ENCODE measurements at places on chromosomes 4 and X.

DNA sequence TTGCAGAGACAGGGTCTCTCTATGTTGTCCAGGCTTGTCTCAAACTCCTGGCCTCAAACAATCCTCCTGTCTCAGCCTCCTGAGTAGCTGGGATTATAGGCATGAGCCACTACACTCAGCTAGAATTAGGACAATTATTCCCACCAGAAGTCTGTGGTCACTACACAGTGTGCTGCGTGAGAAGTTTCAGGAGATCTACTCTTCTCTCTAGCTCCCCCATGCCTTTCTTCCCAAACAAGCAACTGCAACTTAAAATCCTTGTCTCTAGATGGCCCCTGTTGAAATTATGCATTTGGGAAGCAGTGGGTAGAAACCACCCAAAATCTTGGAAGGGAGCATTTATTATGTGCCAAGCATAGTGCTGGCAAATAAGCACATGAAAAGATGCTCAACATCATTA lies 21.1 kb upstream of the MAP7D3 start:
- no peak for DNase-seq

- no peak for DNase-seq
These were observed 79.8 kb downstream of the CCNG2 start for GRCh38 chr4:77236806-77237205.

- peak; percentile 21 for DNase-seq
These were observed 775 bp downstream of the KCTD8 start for GRCh38 chr4:44447563-44448504.

GRCh38 chr4:99383833-99384392 lies 31.4 kb upstream of the ADH1C start:
- no peak for DNase-seq

DNA sequence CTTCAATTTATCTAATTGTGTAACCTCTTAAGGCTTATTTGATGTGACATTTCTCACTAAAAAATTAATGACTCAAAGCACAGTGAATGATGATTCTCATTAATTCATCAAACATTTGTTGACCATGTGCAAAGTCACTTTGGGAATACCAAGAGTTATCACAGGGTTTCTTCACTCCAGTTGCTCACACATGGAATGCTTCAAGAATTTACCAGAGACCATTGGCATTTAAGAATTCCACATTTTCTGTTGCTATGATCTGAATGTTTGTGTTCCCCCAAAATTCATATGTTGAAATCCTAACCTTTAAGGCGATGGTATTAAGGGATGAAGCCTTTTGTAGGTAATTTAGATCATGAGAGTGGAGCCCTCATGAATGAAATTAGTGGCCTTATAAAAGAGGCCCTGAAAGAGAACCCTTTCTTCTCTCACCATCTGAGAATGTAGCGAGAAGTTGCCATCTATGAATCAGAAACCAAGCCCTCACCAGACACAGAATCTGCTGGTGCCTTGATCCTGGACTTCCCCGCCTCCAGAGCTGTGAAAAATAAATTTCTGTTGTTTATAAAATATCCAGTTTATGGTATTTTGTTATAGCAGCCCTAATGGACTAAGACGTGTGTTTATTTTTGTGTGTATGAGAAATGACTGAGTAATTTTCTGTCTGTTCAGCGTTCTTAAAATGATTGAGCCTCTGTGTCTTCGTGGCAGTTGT lies 16.4 kb upstream of the SRPX start:
- DNase-seq: no peak

DNA sequence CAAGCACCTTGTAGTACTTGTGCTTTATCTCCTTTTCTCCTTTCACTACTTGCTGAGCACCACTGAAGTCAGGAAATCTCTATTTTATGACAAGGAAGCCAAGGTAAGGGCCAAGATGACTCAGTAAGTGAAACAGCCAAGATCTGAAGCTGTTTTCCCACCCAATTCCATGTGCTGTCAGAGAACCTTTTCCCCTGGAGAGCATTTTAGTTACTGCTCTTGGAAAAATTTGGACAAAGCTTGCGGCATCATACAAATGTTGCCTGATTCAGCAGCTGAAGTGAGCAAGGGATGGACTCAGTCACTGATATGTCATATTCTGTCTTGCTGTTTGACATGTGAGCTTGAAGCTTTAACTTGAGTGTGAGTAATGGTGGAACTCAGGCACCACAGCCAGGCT lies 391.4 kb downstream of the RAB28 start:
- no peak for DNase-seq

DNA sequence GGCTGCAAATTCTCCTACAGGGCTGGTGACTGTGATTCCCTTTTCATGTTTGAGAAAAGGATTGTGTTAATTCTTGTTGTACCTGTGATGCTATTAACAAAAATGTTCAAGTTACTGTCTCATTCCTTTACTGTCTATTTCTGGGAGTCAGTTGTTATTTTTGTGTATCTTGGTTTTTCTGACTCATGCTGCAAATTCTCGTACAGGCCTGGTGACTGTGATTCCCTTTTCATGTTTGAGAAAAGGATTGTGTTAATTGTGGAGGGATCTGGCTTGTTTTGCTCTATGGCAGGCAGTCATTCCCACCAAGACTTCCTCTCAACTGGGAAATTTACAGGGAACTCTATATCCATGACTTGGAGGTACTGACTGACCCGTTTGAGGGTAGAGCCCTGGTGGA lies 693.4 kb upstream of the INTU start:
- DNase-seq: no peak

- DNase-seq: no peak
These were observed 127.9 kb upstream of the PCDH18 start for GRCh38 chr4:137660211-137660610.

DNA sequence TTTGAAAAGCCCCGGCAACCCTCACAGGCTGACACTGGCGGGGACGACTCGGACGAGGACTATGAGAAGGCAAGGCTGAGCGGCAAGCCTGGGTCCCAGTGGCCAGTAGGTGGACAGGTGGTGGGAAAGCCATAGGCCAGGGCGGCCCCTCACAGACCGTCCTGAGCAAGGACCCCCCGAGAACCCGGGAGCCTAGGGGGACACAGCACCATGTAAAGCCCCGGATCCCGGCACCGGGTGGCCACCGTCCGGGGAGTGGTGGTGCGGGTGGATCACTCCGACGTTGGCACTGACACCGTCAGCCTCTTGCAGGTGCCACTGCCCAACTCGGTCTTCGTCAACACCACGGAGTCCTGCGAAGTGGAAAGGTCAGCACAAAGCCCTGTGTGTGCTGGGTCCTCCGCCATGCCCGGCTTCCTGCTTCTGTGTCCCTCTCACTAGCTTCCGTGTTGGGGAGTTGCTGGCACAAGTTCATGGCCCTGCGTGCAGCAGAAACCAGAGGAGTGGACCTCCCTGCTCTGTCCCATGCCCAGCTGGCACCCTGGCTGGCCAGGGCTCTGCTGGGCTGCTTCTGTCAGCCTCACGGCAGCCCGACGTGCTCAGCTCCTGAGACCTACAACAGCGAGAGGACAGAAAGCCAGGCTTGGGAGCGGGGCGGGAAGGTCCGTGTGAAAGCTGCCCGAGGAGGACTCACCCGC lies 11.9 kb upstream of the ADD1 start:
- peak; percentile 16 for DNase-seq

GRCh38 chr4:28845158-28845557 lies 1875.0 kb upstream of the PCDH7 start:
- DNase-seq: no peak

- no peak for DNase-seq
These were observed 8.5 kb downstream of the TIFA start for GRCh38 chr4:112277220-112277619.

GRCh38 chr4:169566021-169566818 lies 46.2 kb downstream of the NEK1 start:
- peak; percentile 43 for DNase-seq

GRCh38 chr4:159141193-159141592 lies 38.3 kb downstream of the RAPGEF2 start:
- no peak for DNase-seq

GRCh38 chr4:92952426-92952825 lies 648.7 kb downstream of the GRID2 start:
- no peak for DNase-seq

DNA sequence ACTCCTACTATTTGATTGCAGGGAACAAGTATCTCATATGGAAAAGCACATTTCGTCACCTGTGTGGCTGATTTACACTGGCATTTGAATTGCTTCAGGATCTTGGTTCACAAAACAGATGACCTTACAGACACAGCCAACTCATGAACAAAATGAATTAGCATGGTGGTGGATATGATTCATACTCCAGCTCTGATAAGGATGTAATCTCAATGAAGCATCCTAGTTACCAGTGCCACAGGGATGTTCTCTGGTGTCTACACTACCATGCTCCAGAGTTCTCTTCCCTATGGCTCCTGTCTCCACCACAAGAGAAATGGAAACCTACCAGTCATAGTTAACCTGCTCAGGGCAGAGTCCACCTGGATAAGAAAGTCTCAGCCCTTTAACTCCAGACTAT lies 40.7 kb downstream of the TEC start:
- no peak for DNase-seq

GRCh38 chrX:134006484-134007161 lies 21.2 kb upstream of the GPC3 start:
- DNase-seq: no peak

DNA sequence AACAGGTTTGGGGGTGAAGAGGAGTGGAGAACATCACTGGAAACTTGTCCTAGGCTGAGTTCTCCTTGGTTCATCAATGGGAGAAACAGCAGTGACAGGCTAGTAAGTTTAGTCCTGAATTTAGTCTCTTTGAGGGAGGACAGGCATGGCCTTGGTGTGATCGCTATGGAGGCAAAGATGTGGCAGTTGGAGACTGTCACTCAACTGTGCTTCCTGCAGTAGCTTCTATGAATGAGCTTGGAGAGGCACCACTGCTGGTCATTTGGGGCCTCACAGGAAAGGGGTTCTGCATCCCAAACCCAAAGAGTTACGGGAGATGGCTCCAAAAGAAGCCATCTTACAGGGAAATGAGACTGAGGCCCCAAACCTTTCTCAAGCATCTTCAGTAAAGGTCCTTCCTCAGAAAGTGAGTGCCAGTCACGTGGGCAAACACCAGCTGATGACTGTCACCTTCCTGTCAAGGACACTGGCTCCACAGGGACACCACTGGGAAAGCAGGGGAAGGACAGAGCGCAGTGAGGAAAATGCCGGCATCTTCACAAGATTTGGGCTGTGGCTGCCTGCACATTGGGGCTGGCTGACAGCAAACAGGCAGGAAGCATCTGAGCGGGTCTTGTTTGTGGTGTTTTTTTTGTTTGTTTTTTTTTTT lies 7.2 kb downstream of the MRFAP1 start:
- peak; percentile 17 for DNase-seq

GRCh38 chr4:52035190-52035589 lies 2.9 kb downstream of the SGCB start:
- no peak for DNase-seq

GRCh38 chrX:44569122-44569521 lies 26.5 kb upstream of the FUNDC1 start:
- DNase-seq: no peak

DNA sequence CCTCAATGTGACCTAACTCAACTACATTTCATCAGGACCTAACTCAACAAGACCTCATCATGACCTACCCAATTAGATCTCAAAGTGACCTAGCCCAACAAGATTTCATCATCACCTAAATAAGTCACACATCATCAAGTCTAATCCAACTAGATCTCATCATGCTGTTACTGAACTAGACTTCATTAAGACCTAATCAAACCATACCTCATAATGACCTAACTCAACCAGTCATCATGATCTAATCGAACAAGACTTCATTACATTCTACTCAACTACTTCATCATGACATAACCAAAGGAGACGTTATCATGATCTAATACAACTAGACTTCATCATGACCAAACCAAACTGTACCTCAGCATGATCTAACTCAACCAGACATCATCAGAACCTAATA lies 82.8 kb downstream of the DHRSX start:
- DNase-seq: no peak

GRCh38 chrX:132677233-132677716 lies 188.4 kb upstream of the MBNL3 start:
- DNase-seq: no peak

DNA sequence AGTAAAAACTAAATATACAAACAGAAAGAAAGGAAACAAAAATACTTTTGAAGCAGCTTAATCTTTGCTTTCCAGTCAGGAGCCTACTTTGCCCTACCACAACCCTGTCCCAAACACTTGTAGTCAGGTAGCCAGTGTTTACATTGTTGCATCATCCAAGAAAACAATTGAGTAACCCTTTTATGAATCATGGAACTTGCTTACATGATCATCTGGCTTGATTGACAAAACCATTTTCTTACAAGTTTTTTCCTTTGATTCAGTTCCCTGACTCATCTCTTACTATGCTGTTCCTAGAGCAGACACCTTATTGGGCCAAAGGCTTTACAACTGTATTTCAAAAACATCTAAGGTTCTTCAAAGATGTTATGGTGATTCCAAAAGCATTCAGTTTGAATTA lies 740.1 kb downstream of the KLHL13 start:
- DNase-seq: no peak

DNA sequence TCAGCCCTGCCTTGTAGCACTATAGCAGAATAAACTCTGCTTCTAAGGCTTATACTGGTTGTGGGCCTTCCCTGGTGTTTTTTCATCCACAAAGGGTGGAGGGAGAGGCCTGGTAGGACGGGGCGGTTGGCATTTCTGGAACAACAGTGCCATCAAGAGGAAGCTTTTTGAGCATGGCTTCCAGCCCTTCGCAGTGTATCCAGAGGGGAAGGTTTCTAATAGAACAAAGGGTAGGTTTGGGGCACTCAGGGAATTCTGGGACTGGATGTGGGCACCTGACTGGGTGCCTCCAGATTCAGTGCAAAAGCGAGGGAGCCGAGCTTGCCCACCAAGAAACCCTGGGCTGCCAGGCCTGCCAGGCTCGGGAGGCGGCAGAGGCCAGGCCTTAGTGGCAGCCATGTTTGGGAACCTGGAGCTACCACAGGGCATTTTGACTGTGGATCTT lies 229.6 kb upstream of the AGTR2 start:
- DNase-seq: no peak

GRCh38 chrX:49912086-49912485 lies 10.3 kb upstream of the CLCN5 start:
- DNase-seq: no peak

- no peak for DNase-seq
These were observed 244.0 kb downstream of the CPXCR1 start for GRCh38 chrX:88990882-88991582.

DNA sequence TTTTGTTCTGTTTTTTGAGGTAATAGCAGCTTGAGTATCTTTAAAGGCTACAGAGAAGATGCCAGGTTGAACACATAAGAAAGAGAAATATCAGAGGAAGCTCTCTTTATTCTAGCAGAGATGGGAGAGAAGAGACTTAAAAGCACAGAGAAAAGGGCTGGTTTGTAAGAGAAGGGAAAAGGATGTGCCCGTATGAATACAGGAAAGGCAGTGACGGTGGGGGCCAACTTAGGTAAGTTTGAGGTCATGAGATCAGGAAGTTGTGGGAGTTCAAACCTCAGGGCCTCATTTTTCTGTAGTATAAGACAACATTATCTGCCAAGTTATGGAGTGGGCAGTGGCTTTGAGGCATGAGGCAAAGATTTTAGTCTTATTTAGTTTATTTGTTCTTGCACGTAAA lies 121.3 kb upstream of the S100G start:
- peak; percentile 57 for DNase-seq

GRCh38 chr4:112325530-112325929 lies 28.4 kb downstream of the ALPK1 start:
- no peak for DNase-seq

GRCh38 chrX:68922013-68922412 lies 93.2 kb downstream of the EFNB1 start:
- no peak for DNase-seq
